ENCODE measurements at places on chromosomes 3 and 15.

DNA sequence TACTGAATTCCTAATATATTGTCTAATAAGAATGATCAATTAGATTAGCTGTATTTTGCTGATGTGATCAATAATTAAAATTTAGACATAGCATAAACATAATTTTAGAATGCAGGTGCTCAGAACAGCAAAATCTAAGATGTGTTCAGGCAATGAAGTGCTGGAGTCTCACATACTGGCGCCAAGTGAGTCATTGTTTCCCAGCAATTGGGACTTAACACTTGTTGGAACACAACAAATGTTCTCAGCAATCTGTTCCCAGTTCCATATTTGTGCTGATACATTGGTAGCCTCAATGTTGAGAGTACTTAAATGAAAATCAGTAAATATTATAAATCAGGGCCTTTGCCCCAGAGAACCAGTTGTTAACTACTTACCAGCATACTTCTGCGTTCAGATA lies 619.0 kb downstream of the ROBO1 start:
- DNase-seq: no peak

- DNase-seq: no peak
Observed at GRCh38 chr15:55407498-55408011, 604 bp downstream of the CCPG1 start.

- DNase-seq: no peak
Observed at GRCh38 chr3:117589454-117589853, 879.9 kb downstream of the TUSC7 start.

DNA sequence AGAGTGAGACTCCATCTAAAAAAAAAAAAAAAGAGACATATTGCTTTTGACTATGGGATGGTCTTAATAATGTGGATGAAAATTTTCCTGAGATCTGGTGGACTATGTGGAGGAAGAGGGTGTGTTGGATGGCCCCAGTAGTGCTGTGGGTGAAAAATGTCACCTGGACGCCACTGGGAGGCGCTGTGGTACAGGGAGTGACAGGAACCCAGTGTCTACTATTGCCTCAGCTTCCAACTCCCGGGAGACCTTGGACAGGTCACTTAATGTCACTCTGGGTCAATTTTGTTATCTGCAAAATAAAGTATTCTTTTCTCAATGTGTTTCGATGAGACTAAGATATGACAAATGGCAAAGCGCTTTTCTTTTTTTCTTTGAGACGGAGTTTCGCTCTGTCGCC lies 27.7 kb upstream of the DCP1A start:
- peak; percentile 24 for DNase-seq

DNA sequence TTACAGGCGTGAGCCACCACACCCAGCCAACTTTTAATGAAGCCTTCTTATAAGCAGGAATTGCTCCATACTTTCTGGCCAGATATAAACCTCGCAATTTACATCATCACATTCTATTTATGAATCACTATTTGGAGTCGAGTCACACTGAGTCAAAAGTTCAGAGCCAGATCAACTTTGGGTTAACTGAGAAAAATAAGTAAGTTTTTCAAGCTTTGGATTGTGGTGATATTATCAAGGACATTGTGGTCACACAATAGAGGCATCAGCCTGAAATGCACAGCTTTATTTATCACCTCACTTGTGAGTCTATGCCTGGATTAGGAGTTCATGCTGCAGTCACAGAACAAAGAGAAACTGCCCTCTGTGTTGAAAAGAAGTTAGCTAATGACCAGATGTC lies 1163.5 kb downstream of the ROBO1 start:
- no peak for DNase-seq
